ENCODE measurements at places on chromosomes 5 and 9. TPM values are rescaled to one million over a fixed set of nuclear protein-coding genes. Genes with fewer than 3 reads are reported as not detected.

Gene SV2C
- total RNA-seq, result not detected

Gene GCNT1
- total RNA-seq, result 86.3 TPM

Gene NUTM2F
- not detected for total RNA-seq

- DNase-seq, result no peak
Observed at GRCh38 chr5:78416677-78417425, 56.4 kb downstream of the SCAMP1 start.

All from M059J (cell line).